Stomach (tissue), 19 donors: ENCODE measurements at places on chromosomes 16 and 17. TPM values are rescaled to one million over a fixed set of nuclear protein-coding genes. Genes with fewer than 3 reads are reported as not detected.

DNA sequence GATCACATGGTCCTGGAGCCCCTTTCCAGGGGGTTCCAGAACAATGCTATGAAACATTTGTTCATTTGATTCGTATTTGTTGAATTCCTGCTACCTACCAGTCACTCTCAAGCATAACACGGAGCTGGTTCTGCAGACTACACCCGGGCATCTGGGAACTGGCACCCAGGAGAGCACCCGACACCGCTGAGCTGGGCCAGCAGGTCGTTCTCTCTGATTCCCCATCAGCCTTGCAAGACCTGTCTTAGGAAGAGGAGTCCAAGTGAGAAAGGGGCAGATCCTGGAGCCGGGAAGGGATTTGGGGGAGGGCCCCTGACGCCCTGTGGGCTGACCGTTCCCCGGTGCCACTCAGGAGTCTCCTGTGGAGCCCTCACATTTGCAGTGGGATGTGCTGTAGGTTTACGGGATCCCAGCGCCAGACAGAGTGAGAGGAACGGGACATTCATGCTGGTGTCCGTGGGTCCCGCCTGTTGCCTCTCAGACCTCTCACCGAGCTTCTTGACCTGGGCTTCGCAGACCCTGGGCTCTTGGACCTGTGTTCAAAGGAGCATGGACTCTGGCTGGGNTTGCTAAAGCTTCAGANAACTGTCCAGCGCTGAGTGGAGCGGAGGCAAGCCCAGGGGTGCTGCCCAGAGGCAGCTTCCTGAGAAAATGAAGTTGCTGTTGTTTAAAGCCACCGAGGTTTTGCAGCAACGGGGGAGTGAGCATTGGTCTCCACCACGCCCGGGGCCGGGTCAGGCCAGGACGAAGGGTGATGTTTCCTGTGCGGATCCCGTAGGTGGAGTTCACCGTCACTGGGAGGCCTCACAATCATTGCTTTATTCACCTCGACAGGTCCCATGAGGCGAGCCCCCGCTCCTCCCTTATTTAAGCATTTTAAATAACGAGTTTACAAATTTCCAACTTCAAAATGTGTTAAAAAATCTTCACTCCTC, 49.2 kb downstream of the METRNL start:
- DNase-seq: no peak

DNA sequence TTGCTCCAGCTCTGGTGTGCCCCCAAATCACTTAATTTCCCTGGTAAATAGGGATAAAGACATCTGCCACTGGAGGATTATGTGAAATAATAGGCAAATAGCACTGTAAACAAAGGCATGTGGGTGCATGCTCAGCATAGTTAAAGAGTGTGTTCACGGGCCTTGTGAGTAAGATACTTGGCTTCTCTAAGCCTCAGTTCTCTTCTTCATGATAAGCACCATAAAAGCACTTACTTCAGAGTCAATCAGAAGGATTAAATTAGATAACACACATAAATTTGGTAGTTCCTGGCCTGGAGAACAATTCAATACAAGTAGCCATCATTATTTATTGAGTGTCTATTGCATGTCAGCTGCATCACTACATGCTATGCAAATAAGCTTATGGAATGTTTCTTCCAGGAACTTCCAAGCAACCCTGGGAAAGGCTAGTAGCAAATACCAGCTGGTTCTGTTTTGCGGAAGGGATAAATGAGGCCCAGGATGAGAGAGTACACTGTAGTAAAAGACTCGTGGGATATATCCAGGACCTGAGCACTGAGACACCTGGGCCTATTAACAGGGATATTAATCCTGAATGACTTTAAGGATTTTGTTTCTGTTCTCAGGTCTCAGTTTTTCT, 14.5 kb downstream of the CCL11 start:
- no peak for DNase-seq

GRCh38 chr17:41803049-41804020, 8.4 kb downstream of the P3H4 start:
- no peak for DNase-seq

- DNase-seq: peak; percentile 63
Observed at GRCh38 chr16:85347213-85347591, 234.9 kb upstream of the CIBAR2 start.

DNA sequence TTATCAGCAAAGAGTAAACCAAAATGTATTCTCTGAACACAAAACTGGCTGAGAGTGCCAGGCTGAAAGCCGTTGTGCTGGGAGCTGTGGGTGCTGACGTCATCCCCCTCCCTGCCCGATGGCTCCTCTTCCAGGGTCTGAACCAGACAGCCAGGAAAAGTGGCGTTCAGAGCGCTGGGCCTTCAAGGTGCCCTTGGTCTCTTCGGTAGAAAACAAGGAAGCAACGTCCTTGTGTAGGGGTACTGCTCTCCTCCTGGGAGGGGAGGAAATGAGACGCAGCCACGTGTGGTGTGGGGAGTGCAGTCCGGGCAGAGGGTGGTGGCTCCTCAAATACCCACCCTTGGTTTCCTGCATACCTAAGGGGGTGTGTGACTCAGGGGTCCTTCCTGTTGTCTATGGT, 394.7 kb downstream of the SEC14L1 start:
- DNase-seq: peak; percentile 79

GRCh38 chr16:65195998-65196397, 74.1 kb upstream of the CDH11 start:
- DNase-seq: no peak

DNA sequence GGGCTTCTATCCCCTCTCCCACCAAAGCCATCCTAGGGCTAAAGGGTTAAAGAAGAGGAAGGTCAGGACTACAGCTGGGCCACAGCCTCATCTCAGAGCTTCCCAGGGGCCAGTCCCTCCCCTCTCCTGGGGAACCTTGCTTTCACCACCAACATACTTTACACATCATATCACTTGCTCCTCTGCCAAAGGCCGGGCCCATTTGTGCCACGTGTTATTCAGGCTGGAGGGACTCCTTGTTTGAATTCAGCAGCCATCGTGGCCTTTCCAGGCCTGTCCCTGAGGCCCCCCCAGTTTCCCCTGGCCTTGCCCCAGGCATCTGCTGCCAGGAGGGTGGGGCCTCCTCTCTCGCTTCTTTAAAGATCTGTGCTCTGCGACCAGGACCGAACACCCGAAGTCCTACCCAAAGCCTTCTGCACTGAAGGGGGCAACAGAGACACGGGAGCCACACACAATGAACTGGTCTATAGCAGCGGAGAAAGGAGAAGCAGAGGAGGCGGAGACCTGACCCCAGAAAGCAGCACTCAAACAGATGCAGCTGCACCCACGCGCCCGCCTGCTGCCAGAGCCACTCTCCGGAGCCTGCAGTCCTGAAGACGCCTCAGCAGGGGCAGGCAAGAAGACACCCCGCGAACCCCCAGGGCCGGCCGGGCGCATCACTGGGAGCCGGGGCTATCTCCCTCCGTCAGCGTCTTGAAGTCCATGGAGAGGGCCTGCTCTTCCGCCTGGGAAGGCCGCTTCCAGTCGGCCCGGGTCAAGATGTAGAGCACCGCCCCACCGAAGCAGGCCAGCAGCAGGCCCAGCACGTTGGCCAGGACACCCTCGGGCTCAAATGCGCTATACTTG, 12.1 kb downstream of the CYB561 start:
- peak; percentile 87 for DNase-seq

- DNase-seq: no peak
Observed at GRCh38 chr17:44672479-44673093, 16.3 kb downstream of the MEIOC start.

GRCh38 chr17:30235386-30236296, at the start of gene SLC6A4:
SLC6A4 (minus strand) TSS chr17:30235697; CDS start chr17:30221958, 13,739 bp downstream.
- DNase-seq: no peak

- DNase-seq: peak; percentile 59
Observed at GRCh38 chr16:75252946-75253911, 1.8 kb upstream of the BCAR1 start.

DNA sequence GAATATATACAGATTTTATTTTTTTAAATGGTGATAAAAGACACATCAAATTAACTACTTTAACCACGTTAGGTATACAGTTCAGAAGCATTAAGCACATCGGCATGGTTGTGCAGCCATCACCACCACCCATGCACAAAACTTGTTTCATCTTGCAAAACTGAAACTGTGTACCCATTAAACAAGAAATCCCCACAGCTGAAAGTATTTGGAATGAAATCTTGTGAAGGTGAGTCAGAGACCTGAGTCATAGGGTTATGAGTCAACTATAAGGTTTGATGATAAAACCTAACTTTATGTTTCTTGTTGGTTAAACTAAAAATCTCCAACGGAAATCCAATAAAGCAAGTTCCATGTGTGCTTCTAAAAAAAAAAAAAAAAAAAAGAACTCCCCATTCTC, 561.6 kb upstream of the PSMD7 start:
- DNase-seq: no peak

- no peak for DNase-seq
Observed at GRCh38 chr17:63029541-63029940, 63.5 kb downstream of the TANC2 start.

DNA sequence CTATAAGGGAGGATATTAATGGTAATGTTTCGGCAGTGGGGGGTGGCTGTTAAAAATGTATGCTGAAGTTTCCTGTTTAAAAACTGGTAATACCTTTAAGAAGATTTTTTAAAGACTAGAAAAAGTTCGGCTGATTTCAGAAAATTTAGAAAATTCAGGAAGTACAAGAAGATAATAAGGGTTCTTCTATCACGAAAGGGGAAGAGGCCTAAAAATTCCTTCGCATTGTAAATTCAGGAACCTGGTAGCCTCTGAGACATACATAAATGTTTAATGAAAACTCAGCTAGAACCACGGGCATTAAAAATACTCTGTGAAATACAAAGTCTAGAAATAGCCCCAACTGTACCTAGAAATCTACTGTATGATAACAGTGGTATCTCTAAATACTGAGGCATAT, 181.2 kb downstream of the PARN start:
- DNase-seq: no peak

DNA sequence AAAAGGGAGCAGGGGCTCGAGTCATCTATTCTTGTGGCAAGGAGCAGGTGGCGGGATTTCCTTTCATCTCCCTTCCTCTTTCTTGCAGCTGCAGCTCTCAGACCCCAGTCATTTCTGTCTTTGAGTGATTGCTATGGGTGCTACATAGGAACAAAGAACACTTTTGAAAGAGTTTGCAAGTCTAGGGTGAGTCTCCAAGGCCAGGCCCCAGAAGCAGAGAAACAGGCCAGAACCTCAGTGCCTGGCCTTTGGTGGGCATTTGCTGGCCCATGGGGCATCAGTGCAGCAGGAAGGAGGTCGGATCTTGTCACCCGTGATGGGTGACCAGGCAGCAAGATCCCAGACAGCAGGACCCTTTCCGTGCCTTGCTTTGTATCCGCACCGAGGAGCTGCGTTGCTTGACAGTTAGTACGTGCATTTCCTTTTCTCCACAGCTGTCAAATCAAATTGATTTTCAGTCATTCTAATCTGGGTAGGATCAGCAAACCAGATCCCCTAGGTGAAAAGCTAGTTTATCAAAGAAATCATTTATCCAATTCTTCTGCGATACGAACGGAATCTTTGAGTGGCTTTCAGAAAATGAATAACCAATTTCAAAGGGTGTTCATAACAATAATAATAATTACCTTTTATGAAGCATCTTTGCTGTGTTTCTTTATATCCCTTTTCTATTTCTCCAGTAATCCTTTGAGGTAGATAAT, 244.6 kb upstream of the MAF start:
- no peak for DNase-seq

- DNase-seq: peak; percentile 33
Observed at GRCh38 chr16:14405611-14406537, 224.2 kb downstream of the PARN start.

DNA sequence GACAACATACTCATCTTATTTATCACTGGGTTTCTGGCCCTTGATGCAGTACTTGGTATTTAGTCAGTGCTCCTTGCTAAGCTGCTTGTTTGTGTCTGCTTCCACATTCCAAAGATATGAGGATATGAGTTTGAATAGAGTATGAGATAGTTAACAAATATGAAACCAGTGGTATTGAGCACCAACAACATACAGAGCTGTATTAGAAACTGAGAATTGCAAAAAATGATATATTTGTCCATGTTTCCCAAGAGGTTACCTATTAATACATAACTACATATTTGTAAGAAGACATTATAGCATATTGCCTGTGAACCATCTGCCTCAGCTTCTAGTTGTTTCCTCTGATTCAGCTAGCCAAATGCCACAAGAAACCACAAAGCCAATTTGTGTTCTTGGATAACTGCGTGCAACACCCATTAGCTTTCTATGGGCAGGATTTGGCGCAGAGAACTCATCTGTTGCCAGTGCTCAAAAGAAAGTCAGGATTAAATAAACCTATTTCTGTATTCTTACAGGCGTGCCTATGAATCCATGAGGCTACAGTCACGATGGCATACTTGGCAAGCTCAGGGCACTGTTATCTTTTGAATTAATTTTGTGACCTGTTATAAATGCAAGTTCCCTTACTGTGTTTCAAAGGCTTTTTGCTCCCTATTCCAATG, 194.4 kb downstream of the MAP2K6 start:
- DNase-seq: no peak

Gene MVP
- 210 TPM for total RNA-seq

Gene KRT17
- not detected for total RNA-seq

Gene GNG13
- total RNA-seq: not detected

Gene DLX4
- total RNA-seq: not detected

Gene GUCY2D
- not detected for total RNA-seq

Gene MYBBP1A
- total RNA-seq: 38.6 TPM

Gene OR2C1
- not detected for total RNA-seq
